SHP77 treated with DMSO at 0.1 percent for 48 hours (cell line): ENCODE measurements at places on chromosomes 3 and 15.

- DNase-seq: no peak
Measured at GRCh38 chr3:167653155-167653554, 587 bp downstream of the WDR49 start.

- no peak for DNase-seq
Measured at GRCh38 chr3:2802429-2802828, 307.7 kb downstream of the IL5RA start.

- no peak for DNase-seq
Measured at GRCh38 chr3:186149319-186149960, 40.6 kb upstream of the ETV5 start.

- no peak for DNase-seq
Measured at GRCh38 chr15:65328506-65329287, 24.2 kb downstream of the RNU5B-1 start.

- DNase-seq: no peak
Measured at GRCh38 chr15:91514147-91514546, 339.4 kb upstream of the SLCO3A1 start.

DNA sequence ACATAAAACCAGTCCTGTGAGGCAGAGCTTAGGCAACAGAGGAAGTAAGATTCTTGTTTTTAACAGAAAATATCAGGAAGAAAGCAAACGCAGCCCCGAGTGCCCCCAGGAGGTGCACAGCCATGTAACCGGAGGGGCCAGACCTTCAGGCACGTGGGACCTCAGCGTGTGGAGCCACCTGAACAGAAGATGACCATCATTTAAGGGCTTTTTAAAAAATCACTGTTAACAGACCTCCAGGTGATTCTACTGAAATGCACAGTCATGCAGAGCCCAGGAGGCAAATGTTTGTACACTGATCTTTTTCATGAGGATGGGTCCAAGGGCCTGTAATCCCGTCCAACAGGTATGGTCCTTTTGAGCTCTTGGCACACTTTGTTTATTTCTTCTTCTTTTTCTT lies 38.8 kb downstream of the SPG21 start:
- no peak for DNase-seq

DNA sequence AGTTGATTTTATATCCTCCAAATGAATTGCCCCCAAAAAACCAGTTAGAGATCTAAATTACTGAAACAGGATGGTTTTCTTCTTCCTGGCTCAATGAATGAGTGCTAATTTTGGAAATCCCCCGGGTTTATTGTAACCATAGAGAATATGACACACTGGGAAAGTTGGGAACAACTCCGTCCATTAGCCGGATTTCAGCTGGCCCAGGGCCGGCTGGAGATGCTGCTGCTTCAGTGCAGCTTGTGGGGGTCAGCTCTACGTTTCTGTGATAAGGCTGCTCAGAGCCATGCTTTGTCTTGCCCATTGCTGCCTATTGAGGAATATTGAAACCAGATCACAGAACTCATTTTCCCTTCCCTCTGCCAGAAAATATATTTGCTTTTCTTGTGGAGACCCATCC lies 20.3 kb downstream of the GYG1 start:
- DNase-seq: no peak

DNA sequence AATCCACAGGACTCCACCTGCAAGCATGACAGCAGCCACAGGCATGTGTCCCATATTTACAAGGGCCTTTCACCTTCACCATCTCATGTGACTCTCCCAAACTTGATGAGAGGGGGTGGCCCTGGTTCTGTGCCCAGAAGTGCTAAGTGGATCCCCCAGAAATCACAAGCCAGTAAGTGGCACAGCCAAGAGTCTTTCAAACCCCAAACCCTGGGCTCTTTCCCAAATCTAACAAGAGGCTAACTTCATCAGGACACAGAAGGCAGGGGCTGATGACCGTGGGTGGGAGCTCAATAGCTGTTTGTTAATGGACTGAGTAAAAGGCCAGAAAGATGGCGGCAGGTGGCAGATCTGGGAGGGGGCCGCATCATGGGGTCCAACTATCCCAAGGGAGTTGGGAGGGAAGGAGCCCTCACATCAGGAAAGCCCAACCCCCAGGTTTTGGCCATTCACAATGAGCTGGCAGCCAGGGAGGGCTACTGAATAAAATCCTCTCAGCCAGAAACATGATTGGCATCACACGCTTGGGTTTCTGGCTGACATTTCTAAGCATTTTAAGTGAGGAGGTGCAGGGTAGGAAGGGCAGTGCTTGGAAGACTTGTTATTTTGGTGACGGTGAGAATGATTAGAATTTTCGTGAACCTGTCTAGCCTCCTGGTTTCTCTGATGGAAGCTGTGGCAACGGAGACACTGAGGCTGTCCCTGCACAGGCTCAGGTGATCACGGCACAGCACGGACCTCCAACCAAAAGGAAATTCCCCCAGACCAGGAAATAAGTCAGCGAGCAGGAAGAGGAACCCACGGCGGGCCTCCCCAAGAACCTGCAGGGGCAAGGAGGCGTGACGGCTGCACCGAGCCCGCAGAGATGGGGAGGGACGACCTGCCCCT lies 109.3 kb downstream of the OXNAD1 start:
- no peak for DNase-seq

- DNase-seq: no peak
Measured at GRCh38 chr3:180390313-180390712, 211.7 kb upstream of the TTC14 start.

- DNase-seq: no peak
Measured at GRCh38 chr15:46460431-46461094, 825.7 kb downstream of the SQOR start.

DNA sequence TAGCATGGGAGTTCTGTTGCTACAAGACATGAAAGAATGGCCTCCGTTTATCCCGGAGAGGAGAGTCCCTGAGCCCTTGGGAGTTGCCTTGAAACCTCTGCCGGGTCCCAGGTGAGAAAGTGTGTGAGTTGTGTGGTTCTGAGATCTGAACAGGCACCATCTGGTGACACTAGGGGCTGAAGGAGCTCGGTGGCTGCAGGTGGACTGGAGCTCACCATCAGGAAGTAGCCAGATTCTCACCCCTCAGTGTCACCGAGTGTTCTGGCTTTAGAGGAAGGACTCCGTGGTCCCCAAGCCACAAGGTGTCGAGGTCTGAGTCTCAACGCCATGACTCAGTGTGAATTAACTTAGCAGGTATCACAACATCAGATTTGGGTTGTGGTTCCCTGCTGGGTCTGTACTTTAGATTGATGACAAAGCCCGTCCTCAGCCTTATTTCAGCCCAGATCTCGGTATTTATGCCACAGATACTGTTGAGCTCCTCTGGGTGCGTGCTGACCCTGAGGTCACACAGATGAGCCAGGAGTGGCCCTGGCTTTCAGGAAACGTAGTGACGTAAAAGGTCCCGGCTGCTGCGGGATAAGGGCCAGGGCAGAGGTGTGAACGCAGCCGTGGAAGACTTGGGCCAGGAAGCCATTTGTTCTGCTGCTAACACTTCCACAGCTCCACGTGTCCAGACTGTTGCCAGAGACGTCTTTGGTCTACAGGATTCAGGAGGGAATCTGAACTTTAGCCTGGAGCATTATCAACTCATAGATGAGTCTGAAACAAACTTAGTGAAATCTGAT lies 54.4 kb downstream of the PGPEP1L start:
- no peak for DNase-seq

GRCh38 chr3:141078200-141078599 lies 27.1 kb downstream of the SPSB4 start:
- no peak for DNase-seq

DNA sequence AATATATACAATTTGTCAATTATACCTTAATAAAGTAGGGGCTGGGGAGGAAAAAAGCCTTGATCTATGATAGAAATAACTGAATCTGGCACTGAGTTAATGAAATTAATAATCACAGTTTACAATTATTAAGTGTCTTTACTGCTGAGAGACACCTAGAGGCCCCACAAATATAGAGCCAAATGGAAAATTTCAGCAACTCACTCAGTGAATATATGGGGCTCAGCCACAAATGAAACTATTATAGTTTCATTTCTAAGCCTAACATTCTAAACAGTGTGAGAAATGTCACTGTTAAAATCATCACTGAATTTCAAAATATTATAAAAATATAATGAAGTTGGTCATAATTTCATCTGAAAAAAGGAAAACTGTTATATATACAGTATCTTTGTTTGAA lies 40.3 kb downstream of the GNB4 start:
- DNase-seq: no peak

DNA sequence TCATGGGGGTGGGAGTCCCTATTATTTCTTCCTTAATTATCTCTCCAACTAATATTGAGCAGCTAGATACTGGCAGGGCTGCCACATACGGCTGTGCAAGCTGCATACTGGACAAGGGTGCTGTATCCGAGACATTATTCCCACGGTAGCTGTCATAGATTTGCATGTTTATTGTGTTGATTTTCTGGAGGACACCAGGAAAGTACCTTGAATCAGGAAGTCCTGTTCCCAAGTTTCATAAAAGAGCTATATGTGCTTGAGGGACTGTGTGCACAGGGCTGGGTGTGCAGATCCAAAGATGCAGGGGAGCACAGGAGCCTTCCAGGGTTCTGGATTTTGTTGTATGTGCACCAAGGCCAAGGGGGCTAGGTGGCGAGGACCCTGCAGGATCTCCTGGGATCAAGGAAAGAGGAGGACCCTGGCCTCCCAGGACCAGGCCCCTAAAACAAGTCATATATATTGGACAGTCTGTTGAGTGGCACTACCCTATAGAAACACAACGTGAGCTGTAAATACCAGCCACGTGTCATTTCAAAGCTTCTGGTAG lies 119.2 kb upstream of the ALDH1A3 start:
- DNase-seq: no peak

DNA sequence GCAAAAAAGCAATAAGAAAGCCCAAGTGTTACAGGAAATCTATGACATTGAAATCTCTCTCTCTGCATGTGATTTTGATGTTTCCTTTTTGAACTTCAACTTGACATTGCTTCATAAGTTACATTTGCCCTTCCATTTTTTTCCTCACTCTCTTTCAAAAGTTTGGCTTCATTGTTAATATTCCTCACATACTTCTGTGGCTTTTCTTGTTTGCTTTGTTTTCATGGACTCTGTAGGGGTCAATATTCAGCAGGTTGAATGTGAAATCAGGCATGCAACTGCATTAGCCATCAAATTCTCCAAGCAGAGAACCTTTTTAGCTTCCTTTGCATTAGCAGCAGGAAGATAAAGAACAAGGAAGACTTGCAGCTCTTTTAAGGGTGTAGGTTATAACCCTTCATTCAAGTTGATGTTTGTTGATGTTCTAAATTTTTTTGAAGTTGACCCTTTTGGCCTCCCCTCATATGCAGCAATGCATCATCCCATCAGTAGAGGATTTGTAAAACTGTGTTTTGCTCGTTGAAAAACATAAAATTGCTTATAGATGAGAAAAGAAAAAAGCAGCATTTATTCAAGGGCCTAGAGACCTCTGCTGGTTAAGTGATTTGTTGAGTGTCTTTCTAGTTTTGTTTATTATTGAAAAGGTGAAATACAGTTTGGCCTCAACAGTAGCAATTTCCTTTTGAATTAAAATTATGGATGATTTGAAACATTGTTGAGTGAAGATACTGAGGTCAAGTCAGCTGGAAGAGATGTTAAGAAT lies 211.4 kb downstream of the IL5RA start:
- DNase-seq: no peak

- no peak for DNase-seq
Measured at GRCh38 chr3:43693594-43693993, 2.9 kb downstream of the ABHD5 start.

DNA sequence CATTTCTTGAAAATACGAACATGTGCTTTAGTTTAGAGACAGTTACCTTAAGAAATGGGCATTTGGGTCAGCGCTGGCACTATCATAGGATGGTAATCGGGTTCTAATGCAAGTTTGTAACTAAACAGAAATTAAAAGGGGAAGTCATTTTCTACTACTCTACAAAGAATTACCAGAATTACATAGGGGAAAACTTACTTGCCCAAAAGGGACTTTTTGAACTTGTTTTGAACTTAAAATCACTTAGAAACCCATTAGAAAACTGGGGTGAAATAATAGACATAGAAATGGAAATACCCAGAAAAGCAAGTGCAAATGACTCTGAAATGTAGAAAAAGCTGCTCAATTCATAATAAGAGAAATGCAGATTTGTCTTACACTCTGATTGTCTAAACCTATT lies 44.9 kb downstream of the SPATA16 start:
- no peak for DNase-seq

DNA sequence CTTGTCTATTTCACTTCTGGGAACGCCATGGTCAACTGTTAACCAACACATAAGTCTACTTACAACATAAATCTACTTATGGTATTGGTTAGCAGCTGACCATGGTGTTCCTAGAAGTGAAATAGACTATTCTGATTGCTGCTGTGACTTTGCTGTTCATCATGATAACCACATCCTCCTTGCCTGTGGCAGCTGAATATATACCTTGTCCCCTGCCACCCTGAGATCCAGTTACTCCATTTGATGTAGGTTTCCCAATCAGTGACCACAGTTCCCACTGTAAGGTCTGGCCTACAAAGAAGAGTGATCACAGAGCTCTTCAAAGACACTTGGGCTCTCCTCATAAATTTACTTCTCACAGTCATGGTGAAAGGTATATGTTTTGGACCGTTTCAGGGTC lies 66.8 kb upstream of the ALDH1A3 start:
- no peak for DNase-seq

DNA sequence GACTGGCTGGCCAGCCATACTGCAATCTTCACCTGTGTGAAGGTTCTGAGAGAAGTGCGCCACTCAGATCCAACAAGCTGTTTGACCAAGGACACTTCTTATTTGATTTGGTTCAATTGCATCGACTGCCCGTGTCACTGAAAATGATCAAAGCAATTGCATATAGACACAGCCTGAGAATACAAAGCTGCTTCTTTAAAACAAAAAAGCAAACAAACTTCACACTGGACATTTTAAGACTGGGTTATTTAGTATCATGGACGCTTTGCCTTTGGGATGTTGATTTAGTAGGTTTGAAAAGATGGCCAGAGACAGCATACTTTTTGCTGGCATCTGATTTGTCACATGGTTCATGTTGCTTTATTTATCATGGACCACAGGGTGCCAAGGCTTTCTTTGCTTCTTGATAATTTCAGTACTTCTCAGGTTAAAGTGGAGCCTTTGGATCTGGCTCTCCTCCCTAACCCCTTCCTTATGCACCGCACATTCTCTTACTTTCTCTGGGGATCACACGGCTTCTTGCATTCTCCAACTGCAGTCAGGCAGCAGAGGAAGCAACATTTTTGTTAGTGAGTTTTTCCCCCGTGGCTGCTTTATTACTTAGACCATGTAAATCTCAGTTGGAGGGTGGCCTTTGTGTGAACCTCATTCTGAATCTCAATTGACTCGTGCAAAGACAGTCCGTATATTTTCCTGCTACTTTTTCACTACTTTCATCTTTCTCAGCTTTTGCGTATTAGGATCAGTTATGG lies 151.0 kb downstream of the CD47 start:
- no peak for DNase-seq

- DNase-seq: no peak
Measured at GRCh38 chr3:49378249-49378895, 20.2 kb upstream of the GPX1 start.

- DNase-seq: no peak
Measured at GRCh38 chr15:66483131-66483566, 14.4 kb downstream of the SNAPC5 start.

GRCh38 chr15:80183306-80183705 lies 30.5 kb downstream of the FAH start:
- DNase-seq: no peak
